Activated CD4-positive, alpha-beta T cell treated with anti-CD3 and anti-CD28 coated beads, Interleukin-2, amount 10 ng/mL, durations not matched to agents 24 days and 14 days (primary cell): ENCODE measurements at places on chromosomes 2 and 18. TPM values are rescaled to one million over a fixed set of nuclear protein-coding genes. Genes with fewer than 3 reads are reported as not detected.
A peak's percentile ranks its signal among the peaks of the same experiment; 100 is the strongest.

GRCh38 chr18:23248826-23249225, 113.5 kb downstream of the CABLES1 start:
- no peak for DNase-seq

DNA sequence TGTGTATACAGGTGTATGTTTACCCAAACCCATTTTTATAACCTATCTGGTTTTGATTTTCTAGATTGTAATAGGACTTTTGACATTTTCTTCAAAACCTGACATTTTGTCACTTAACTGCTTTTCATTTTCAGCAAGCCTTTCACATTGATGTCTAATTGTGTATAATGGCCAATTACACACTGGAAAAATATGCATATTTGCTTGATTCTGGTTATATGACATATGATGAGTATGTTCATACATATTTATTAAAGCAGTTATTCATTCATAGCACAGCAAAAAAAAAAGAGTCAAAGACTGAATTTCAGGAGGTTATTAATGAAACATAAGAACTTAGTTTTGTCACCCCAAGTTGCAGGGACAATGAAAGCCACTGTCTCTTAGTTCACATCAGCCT, 307.7 kb upstream of the TNP1 start:
- no peak for DNase-seq

DNA sequence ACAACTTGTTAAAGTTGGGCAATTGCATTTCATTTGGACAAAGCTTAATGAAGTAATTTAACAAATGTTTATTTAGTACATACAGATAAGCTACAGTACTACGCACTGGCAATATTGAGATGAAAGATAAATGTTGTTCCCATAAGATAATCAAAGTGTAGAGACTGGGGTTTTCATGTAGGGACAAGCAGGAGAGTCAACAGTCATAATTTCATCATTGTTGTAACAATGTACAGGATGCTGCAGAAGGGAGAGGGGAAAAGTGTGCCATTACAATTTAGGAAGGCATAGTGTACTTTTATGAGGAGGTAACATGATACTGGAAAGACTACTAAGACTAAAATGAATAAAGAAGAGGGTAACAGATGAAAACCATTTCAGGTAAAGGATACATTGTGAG, 441.6 kb downstream of the ERBB4 start:
- no peak for DNase-seq

GRCh38 chr2:105849431-105850179, 104.9 kb downstream of the NCK2 start:
- no peak for DNase-seq

- no peak for DNase-seq
Measured at GRCh38 chr18:57727952-57728807, 74.9 kb downstream of the ATP8B1 start.

- no peak for DNase-seq
Measured at GRCh38 chr2:204680576-204680975, 135.3 kb downstream of the PARD3B start.

- peak; percentile 63 for DNase-seq
Measured at GRCh38 chr2:118016911-118017310, 3.0 kb upstream of the CCDC93 start.

DNA sequence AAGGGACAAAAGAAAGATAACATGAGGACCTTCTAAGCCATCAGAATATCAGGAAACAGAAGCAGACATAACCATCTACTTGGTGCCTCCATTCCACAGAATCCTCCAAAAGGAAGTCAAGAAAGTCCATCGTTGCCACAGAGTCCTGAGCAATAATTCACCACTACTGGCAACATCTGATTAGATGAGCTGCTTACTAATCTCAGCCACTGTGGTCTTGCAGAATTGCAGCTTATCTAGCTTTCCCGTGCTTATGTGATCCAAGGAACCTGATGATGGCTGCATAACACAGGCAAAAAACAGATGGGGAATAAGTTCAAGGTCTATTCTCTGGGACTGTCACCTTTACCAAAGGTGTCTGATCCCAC, 278.5 kb downstream of the AFF3 start:
- peak; percentile 29 for DNase-seq

GRCh38 chr2:148623086-148623485, 21.5 kb upstream of the EPC2 start:
- DNase-seq: no peak

DNA sequence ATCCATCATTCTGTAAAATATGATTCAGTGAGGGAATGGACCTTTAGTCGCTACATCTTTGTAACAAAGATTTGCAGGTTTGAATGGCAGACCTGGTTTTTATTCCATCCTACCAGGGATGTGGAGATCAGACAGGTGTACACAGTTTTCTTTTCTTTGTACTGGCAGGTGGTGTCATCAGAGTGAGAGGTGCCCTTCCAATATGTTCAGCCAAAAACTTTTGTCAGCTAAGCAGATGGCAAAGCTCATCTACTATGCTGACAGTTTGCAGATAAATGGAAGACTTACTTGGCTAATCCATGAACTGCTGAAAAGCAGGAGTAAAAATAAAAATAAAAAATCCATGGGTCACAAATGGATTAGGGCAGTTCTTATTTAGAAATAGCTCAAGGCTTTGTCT, 185.5 kb upstream of the DOK6 start:
- DNase-seq: no peak

GRCh38 chr2:129672521-129672920, 306.9 kb upstream of the RAB6C start:
- no peak for DNase-seq

DNA sequence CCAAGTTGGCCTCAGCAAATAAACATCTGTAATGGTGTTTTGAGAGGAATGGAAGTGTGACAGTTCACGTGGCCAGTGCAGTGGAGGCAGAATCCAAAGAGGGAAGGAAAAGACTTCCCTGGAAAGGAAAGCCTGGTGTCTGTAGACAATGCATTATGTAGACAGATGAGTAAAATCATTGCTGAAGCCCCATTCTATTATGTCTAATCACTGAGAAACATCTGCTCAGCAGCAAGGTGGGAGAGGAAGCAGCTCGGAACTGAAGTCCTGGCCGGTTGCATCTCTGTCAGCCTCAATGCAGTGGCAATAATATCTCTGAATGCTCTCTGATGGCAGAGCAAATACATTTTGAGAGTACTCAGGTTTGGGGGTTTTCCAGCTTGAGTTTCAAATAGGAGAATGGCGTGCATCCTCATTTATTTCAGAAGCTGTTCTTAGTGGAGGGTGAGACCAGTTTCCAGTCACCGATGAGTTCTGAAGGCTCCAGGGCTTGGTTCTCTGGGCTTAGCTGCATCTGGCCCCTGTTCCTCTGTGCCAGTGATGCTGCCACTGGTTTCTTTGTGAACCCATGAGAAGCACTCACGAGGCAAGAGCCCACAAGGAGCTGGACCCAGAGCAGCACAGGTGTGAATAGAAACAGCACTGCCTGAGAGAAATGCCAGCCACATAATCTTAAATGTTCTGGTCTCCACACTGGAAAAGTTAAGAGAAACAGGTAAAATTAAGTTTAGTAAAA, 63.3 kb downstream of the RPIA start:
- no peak for DNase-seq

DNA sequence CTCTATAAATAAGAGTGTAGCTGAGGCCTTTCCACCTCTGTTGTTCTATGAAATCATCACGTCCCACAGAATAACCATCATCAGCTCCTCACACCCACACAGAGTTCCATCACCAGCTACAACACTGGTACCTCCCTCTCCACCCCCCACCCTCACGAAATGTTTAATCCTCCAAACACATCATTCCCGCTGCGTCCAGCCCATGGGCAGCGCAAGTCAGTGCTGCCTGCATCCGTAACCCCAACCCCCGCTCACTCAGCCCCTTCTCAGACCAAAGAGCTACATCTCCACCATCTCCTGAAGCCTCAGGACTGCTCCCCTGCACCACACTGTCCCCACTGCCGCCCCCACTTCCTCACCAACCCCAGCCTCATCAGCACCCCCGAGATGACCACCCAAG, 19.4 kb downstream of the DNMT3A start:
- no peak for DNase-seq

- no peak for DNase-seq
Measured at GRCh38 chr2:42638080-42638784, 69.8 kb downstream of the MTA3 start.

GRCh38 chr2:43429369-43429768, 166.5 kb downstream of the THADA start:
- no peak for DNase-seq

DNA sequence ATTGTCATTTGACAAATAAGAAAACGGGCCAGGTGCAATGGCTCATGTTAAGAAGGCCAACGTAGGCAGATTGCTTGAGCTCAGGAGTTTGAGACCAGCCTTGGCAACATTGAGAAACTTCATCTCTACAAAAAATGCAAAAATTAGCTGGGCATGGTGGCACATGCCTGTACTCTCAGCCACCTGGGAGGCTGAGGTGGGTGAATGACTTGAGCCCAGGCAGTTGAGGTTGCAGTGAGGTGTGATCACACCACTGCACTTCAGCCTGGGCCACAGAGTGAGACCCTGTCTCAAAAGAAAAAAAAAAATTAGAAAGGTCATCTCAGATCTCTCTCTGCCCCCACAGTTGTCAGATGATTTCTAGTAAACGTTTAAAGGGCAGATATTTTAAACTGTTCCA, 4.4 kb downstream of the SESTD1 start:
- no peak for DNase-seq

GRCh38 chr2:40193670-40194026, 258.2 kb downstream of the SLC8A1 start:
- DNase-seq: no peak

DNA sequence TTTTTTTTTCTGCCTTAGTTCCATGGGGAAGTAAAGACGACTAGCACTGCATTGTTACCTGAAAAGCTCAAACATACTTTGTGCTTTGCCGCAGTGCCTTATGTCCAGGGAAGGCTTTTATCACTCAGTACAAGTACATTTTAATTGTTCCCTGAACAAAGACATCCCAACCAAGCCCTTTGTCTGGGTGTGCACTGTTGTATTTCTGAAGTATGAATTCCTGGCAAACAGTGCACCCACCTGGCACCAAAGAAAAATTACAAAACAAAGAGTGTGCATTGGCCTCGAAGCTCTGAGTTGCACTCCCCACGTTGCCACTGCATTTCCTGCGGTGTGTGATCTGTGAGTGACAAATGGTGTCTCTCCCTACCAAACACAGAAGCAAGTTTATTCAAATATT, 858.5 kb upstream of the PIK3C3 start:
- no peak for DNase-seq

GRCh38 chr18:32258558-32259204, 68.8 kb downstream of the MEP1B start:
- DNase-seq: no peak

TMEM131 gene
- total RNA-seq: 41.7 and 44.1 TPM in 2 replicates

SP140 gene
- total RNA-seq: 236 and 241 TPM in 2 replicates

DCDC2C gene
- total RNA-seq: not detected in 2 replicates

SUPT7L gene
- 33.3 and 34.5 TPM in 2 replicates for total RNA-seq

ABCG8 gene
- not detected in 2 replicates for total RNA-seq

CXCR4 gene
- total RNA-seq: 88.8 and 92.7 TPM in 2 replicates

MC4R gene
- not detected in 2 replicates for total RNA-seq
